T-helper 2 cell (primary cell): ENCODE measurements at places on chromosomes 13 and 19.

DNA sequence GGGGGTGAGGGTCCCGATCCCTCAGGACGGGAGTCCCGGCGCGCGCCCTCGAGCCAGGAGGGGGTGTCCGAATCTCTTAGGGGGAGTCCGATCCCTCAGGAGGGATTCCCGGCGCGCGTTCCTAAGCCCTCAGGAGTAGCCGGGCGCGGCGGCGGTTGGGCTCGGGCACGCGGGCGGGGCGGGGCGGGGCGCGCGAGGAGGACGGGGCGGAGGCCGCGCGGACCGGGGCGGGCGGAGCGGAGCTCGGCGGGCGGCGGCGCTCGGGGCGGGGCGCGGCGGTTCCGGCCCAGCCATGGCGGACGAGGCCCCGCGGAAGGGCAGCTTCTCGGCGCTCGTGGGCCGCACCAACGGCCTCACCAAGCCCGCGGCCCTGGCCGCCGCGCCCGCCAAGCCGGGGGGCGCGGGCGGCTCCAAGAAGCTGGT lies at the start of gene CUL4A:
Gene CUL4A, plus strand, starts transcription at position 278 of the 423 bp plus-strand sequence. Its CDS starts 15 bp downstream, at position 293.
- peak; percentile 85 for DNase-seq

DNA sequence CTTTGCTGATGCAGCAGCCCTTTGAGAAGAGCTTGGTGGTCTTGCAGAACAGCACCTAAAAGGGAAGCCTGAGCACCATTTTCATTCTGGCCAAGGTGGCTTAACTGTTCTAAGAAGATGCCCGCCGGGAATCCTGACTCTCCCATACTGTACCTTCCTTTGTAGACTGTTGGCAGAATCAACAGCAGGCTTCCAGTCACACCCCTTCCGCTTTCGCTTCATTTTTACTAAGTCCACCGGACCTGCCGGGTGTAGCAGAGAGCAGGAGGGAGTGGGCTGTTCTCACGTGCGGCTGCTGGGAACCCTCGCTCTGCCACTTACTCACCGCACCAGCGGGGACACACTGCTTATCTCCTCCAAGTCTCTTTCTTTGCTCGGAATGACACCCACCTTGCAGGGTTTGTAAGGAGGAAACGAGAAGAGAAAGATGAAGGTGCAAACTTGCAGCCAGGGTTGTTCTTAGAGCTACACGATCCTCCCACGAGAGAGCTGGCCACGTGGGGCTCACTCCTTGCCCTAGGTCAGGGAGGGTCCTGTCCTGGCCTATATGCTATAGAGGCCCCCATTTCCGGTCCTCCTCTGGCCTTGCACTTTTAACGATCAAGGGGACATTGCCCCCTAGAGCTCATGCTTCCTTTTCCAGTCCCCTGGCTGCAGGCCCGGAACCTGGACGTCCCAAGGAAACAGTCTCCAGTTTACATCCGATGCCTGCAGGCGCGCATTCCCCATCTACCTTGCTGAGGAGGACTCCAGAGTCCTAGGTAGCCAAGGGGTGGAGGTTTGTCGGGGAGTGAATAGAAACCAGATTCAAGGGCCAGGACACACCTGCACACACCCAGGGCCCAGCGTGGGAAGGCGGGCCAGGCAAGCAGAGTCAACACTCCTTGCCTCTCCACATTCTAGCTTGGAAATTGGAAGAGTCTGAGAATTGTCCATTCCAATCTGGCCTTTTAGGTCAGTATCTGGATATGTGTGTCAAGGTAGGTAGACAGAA lies 453.6 kb downstream of the IRS2 start:
- no peak for DNase-seq

DNA sequence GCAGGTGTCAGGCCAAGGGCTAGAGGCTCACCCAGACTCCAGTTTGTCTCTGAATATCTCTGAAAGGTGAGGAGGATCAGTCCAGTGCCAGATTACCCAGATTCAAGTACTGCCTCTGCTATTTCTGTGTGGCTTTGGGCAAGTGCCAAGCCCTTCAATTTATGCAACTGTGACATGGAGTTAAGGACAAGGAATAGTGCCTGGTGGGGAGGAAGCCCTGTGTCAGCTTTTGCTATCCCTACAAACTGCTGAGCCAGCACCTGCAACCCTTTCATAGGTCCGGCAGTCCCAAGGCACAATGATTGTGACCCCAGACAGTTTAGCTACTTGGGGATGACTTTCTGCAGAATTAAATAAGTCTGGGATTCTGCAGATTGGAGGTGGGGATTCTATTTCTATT lies 123.0 kb downstream of the KL start:
- DNase-seq, result no peak

- DNase-seq, result peak; percentile 89
Measured at GRCh38 chr13:42991898-42992763, at the start of gene EPSTI1. Gene EPSTI1 (minus strand): TSS chr13:42992241. CDS start chr13:42992165, 76 bp downstream.

DNA sequence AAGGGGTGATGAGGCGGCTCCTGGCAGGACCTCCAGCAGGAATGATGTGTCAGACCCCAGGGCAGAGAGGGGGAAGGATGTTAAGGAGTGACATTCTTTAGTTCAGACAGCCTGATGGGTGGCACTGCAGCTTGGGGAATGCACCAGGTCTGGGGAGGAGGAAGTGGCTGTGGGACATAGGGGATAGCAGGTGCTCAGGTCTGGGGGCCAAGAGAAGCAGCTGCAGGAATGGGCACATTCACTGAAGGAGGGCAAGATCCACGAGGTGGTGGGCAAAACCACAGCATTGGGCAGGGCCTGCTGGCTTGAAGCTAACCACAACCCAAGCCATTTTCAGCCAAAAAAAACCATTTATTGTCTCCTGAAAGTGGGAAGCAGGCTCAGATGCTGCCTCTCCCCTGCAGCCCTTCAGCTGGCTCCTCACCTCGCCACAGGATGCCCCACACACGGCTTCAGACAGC lies 26.5 kb downstream of the COMP start:
- DNase-seq, result no peak

GRCh38 chr13:21458451-21458812 lies 671 bp downstream of the ZDHHC20 start:
- no peak for DNase-seq

DNA sequence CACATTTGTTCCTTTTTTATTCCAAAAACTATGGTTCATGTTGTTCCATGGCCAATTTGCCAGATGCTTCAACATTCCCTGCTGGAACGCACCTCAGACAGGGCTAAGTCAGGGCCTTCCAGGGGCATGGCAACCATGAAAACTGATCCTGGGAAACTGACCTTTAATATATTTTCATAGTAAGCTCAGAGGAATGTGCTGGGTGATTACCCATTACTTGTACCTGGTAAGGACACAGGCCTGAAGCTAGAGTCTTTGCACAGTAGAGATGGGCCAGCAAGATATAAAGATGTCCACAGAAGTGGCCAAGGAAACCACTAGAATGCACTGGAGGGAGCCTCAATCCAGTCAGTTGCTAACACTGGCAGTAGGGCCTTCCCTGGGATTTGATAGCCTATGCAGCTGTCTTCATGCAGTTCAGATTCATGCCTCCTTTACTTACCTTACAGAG lies 353.1 kb downstream of the ENOX1 start:
- DNase-seq, result no peak

GRCh38 chr13:31920727-31921100 lies 110.9 kb upstream of the FRY start:
- DNase-seq, result no peak

GRCh38 chr13:93867481-93867880 lies 612.0 kb downstream of the DCT start:
- no peak for DNase-seq
